ENCODE measurements at places on chromosomes 12 and 14. TPM values are rescaled to one million over a fixed set of nuclear protein-coding genes. Genes with fewer than 3 reads are reported as not detected.
A peak's percentile ranks its signal among the peaks of the same experiment; 100 is the strongest.

Gene TPPP2
- not detected for total RNA-seq

Gene TMEM63C
- 0.15 TPM for total RNA-seq

Gene CFAP73
- total RNA-seq, result 1.1 TPM

Gene AHNAK2
- not detected for total RNA-seq

Gene XPOT
- total RNA-seq, result 96.2 TPM

Gene SLC25A47
- not detected for total RNA-seq

Gene CD163L1
- 0.88 TPM for total RNA-seq

Gene ATF7IP
- 142 TPM for total RNA-seq

Gene INF2
- total RNA-seq, result 47.2 TPM

Gene RFX4
- not detected for total RNA-seq

Gene MYF5
- total RNA-seq, result not detected

- no peak for DNase-seq
Observed at GRCh38 chr12:67981287-67982162, 7.7 kb upstream of the IFNG-AS1 start.

DNA sequence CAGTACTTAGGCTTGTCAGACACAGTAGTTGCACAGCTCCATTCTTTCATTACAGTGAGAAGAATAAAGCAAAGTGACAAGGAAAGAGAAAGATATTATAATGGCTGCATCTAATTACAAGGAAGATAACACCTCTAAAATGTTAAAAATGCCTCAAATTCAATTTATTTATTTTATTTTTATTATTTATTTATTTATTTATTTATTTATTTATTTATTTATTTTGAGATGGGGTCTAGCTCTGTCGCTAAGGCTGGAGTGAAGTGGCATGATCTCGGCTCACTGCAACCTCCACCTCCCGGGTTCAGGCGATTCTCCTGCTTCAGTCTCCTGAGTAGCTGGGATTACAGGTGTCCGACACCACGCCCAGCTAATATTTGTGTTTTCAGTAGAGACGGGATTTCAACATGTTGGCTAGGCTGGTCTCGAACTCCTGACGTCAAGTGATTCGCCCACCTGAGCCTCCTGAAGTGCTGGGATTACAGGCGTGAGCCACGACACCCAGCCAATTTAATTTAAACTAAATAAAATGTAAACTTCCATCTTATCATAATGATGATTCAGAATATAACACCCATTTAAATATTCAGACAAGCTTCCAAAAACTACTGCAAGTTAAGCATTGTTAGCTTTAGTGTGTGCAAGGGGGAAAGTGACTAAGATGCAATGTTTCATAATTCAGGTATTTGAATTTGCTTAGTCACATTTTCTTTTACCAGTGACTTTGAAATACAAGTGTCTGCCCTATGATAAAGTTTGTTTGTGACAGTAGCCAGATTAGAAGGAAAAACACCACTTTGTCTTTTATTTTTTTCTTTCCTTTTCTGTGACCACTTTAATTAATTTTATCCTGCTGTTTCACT, 2.4 kb upstream of the CFAP54 start:
- DNase-seq, result no peak

DNA sequence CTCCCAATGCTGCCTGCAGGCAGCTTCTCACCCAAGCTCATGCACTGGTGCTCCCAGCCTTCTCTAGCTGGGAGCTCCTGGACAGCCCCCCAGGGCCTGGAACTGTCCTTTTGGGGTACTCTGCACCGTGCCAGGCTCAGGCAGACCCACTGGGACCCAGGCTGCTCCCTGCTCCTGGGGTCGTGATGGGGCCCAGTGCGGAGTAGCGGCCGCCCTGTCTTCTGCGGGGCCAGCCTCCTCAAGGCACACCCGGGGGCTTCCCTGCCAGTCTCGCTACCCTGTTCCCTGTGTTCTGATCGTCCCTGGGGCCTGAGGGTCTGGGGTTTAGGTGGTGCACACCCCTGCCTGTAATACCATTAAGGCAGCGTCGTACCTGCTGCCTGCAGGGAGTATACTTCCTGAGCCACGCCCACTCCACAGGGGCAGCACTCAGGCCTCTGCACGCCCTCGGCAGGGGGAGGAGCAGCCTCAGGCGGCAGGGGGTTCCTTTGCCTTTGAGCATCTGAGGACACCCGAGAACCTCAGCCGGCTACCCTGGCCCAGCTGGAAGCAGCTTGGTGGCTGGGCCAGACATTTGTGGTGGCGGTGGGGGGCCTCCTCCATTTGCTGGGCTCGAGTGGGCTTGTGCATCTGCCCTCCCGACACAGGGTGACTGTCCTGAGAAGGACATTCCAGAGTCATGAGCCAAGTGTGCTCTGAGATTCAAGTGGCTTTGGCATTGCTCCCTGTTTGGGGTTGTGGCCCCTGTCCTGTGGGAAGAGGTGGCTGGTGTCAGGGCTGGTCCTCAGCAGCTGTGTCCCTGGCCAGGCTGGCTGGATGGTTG, 9.2 kb upstream of the CRIP2 start:
- no peak for DNase-seq

- no peak for DNase-seq
Observed at GRCh38 chr14:20179218-20179617, 11.5 kb upstream of the OR11G2 start.

GRCh38 chr12:39327510-39327909, 115.4 kb downstream of the KIF21A start:
- DNase-seq, result no peak

- DNase-seq, result no peak
Observed at GRCh38 chr12:19129122-19129485, 429 bp upstream of the PLEKHA5 start.

- no peak for DNase-seq
Observed at GRCh38 chr14:36070031-36070719, 106.3 kb downstream of the PTCSC3 start.

- no peak for DNase-seq
Observed at GRCh38 chr14:23033801-23034497, 751 bp downstream of the PSMB5 start.

- DNase-seq, result no peak
Observed at GRCh38 chr14:93099196-93099595, 16.5 kb downstream of the ITPK1 start.

DNA sequence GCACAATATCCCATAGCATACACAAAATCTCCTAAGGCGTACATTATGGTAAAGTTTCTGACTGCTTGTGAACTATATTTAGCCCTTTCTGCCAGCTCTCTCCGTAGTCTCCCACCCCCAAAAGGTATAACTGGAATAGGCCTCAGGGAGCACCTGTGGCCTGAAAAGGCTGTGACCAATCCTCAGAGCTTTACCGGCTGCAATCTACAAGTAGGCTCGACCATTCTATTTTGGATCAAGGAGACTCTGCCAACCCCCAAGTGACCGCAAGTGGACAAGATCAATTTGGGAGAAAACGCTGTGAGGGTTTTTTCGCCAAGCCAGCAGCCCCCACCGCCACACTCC, 1.2 kb downstream of the PPTC7 start:
- no peak for DNase-seq

- DNase-seq, result no peak
Observed at GRCh38 chr12:12823300-12823699, 10.2 kb downstream of the DDX47 start.

DNA sequence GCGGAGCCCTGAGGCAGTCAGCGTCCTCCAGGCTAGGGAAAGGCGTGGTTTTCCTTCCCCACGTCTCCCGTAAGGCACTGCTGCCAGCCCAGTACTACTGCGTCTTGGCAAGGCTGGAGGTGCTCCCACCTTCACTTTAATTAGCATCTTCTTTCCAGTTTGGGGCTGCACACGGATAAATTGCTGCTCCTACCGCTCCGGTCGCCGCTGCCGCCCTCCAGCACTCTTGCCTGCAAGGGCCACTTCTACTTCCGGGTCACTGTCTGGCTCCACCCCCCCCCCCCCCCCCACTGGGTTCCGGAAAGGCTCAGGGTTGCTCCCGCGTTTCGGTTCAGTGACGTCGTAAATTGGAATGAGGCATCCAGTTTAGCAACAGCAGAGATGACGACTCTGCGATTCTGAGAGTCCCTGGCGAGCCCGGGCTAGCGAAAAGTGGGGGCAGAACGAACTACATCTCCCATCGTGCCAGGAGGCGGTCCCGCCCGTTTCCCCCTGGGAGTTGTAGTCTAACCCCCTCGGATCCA, at the start of gene NEDD8:
TSS of gene NEDD8 (minus strand) at position 247 of the 524 bp plus-strand sequence. CDS start at position 147, 100 bp downstream.
- DNase-seq, result no peak

GRCh38 chr14:99757331-99758070, 35.7 kb upstream of the EML1 start:
- no peak for DNase-seq

DNA sequence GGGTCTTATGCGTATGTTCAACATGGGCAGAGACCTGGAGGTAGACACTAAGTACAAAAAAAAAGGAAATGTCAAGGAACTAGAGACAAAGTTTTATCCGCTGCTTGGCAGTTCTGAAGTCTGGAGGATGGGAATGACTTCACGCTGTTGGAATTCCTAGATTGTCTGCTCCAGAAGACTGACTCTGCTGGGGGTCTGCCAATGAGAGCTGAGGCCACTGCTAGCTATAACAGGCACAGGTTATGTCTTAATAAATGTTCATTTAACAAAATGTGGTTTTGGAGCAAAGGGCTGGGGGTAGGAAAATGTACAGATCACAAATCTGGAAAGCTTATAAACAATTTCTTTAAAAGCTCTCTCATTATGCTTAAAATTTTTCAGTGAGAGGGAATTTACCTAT, 5.9 kb downstream of the RNASE8 start:
- no peak for DNase-seq

GRCh38 chr12:15783288-15783687, 5.9 kb downstream of the EPS8 start:
- DNase-seq, result no peak

- no peak for DNase-seq
Observed at GRCh38 chr12:26360062-26360461, 164.7 kb downstream of the SSPN start.

DNA sequence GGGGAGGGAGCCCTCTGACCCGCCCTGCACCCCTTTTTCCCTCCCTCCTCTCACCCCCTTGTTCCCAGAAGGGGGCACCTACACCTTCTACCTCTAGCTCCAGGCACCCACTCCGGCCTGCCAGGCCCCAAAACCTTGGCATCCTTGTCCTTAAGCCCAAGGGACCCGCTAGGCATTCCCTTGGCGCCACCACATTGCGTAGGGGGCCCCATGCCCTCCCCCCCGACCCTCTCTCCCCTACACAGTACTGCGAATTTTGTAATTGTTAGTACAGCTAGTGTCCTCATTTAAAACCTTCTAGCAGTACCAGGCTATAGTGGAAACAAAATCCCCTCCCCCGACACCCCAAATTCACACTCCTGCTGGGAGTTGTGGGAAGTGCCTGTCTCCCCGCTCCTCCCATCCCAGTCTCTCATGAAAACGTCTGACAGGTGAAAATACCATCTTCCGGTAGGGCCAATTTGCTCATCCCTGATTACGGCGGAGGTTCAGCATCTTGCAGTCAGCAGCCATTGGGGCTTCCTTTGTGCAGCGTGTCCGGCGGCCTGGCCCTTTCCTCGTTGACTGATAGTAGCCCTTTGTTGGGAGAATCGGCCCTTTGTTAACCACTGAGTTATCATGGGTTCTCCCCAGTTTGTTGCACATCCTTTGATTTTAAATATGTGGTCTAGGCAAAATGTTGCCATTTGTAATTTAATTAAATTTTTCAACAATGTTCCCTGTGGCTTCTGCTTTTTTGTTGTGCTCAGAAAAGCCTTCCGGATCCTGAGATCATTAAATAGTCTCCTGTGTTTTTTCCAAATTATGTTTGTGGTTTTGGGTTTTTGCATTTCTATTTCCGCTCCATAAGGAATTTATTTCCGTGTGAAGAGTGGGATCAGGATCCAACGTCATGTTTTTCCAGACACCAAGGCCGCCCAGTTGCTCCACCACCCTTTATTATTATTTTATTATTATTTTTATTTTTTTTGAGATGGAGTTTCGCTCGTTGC, 7.9 kb upstream of the CEP170B start:
- DNase-seq, result no peak

DNA sequence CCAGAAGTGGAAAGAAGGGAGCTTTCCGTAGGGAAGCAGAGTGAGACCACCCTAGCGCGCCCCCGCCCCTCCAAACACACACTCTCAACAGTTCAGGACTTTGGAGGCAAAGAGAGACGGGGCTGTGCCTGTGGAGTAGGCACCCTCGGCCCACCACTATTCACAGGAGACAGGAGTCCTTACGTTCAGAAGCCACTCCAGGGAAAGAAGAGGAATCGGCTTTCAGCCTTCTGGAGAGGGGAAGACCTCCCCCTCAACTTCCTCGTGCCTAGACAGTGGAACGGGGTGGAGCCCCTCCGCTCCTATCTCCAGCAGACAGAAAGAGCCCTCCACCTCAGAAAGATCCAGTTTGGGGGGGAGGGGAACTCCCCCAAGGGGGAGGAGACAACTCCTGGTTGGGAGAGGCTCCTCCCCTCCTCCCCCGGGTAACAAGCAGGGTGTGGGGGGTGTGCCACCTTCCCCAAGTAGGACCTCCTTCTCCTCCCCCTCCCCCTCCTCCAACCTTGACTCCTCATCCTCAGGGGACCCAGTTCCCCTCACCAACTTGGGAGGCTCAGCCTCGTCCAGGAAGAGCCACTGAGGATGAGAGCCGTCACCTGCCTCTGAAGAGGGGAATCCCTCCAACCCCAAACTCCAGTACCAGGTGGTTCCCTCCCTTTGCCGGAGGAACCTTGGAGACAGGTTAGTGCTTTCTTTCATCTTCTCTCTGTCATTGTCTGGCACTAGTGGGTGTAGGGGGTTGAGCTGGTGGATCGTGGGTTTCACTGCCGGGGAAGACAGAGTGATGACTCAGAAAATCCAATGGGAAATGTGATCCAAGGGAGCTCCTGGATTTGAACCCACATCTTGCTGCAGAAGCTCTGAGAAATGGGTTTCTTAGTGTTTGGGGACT, 883 bp downstream of the FOXJ2 start:
- peak; percentile 29 for DNase-seq

GRCh38 chr12:62760779-62761178, 174.2 kb downstream of the PPM1H start:
- DNase-seq, result no peak

GRCh38 chr12:91885851-91886731, 259.6 kb downstream of the BTG1 start:
- DNase-seq, result no peak

DNA sequence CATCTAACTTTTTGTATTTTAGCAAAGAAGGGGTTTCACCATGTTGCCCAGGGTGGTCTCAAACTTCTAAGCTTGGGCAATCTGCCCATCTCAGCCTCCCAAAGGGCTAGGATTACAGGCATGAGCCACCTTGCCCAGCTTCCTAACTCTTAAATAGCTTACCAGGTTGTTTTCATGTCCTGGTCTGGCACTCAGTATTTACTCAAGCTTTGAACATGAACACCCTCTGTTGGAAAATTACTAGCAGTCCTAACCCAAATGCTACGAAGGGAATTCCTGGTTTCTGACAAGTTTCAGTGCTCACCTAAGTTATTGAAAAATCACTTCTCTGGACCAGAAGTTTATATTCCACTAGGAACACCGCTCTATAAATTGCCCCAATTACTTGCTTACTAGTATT, 32.5 kb upstream of the GCH1 start:
- DNase-seq, result no peak
